ENCODE measurements at places on chromosomes 6 and 20.

- no peak for DNase-seq
Observed at GRCh38 chr6:41963371-41963770, 21.8 kb upstream of the CCND3 start.

GRCh38 chr6:659716-660581 lies 3.0 kb upstream of the HUS1B start:
- DNase-seq: no peak

DNA sequence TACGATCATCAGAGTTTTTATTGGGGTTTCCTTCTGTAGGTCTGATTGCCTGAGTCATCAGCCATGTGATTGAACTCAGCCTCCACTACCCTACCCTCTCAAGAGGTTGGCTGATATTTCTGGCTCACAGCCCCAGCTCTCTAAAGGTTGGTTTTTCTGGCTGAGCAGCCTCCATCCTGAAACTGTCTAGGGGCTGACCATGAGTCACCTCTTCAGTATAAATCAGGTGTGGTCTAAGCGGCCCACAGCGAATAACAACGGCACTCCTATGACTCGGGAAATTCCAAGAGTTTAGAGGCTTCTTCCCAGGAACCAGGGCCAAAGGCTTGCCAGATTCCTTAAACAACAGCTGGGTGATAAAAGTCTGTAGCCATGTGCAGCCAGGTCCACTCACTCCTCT lies 115.5 kb downstream of the SOD2 start:
- no peak for DNase-seq

DNA sequence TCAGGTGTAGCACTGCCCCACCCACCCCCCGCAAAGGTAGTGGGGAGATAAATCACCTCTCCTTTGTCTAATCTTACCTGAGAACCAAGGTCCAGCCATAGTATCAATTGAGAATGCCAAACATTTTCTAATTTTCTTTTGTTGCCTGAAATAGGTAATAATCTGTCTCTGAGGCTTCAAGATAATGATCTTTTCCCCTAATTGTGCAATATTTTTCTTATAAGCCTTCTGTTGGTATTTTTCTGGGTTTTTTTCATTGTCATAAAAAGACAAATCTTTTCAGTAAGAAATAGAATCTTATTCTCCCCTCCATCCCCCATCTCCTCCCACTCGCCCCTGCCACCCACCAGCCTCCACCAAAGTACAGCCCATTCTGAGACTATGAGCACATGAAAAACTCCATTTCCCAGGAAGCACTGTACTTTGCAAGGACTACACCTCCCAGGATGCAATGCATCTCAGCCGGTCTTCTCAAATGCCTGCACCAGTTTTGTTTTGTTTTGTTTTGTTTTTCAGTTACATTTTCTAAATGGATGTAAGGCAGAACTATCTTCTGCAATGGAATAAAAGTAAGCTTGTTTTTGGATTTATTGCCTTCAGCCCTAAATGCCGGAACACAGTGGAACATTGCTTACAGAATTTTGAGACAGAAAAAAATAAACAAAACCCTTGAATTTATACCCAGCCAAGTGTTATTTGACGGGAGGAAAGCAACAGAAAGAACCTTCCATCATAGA lies 268.0 kb downstream of the TFAP2A start:
- DNase-seq: no peak

GRCh38 chr6:13217206-13217905 lies 111.0 kb downstream of the TBC1D7 start:
- no peak for DNase-seq

- peak; percentile 71 for DNase-seq
Observed at GRCh38 chr20:4601630-4602296, 119.9 kb upstream of the PRND start.

DNA sequence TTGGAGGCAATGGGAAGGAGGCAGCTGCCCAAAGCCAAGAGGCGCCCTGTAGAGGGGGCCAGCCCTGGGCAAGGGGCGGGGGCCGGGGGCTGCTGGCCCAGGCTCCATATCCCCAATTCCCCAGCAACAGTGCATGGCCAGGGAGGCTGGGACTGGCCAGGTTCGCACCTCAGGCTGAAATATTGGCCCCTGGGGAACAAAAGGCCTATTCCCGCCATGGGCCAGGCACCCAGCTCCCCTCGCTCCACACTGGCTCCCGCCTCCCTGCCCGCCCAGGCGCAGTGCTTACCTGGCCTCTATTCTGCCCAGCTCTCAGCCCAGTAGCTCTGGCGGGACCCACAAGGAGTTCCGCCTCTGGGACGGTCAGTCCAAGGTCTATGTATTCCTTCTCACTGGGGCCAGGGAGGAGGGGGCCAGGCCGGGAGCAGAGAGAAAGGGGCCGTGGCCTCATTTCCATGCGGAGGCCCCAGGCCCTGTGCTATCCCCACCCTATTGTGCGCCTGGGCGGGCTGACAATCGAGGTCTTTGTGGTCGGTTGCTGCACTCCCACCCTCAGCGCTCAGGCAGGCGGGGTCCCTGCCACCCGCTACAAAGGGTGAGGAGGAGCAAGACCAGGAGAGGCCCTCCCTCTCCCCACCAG lies 42.3 kb downstream of the YTHDF1 start:
- DNase-seq: no peak

- no peak for DNase-seq
Observed at GRCh38 chr6:64838726-64839125, 868.3 kb downstream of the EYS start.

DNA sequence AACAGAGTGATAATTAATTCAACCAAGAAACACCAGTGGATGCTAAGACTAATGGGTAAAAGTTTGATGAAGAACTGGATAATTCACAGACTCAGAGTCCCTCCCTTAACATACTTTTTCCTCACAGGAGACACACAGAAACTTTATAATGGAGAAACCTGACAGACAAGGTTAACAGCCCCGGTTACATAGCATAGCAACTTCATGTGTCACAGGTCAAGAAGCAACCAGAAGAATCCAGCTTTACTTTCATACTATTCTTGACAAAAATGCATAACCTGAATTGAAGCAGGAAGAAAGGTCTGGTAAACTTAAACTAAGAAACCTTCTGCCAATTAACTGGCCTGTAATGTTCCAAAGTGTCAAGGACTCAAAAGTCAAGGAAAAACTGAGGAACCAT lies 375.9 kb downstream of the RNF144B start:
- no peak for DNase-seq

DNA sequence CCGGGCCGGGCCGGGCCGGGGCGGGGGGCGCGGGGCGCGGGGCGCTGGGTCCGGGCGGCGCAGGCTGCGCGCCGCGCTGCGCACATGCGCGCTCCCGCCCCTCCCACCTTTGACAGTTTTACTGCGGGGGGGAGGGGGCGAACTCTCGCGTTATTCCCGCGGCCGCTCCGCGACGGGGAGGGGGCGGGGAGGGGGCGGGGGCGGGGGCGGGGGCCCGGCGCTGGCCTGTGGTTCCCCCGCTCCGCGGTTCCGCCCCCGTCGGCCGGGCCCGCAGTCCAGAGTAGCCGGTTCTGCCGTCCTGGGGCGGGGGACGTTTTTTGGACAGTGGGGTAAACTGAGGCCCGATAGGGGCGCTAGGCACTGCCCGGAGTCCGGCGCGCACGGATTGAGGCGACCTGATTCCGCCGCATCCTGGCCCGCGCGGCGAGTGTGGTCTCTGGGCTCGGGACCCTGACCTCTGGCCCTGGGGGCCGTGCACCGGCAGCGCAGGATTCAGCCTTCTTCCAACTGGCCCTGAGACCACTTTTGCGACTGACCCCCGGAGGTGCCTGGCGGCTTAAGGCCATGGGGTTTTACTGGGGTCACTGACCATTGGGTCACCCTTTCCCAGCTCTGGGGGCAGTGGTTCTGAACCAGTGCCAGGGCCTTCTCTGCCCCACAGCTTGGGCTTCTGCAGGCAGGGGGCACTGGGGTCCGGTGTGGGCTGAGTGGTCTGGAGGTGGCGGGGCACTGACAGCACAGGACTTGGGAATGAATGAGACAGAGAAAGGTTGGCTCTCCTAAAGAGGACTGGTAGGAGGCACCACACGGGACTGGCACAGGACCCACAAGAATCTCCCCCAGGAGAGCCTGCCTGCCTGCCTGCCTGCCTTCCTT lies at the start of gene ZNF512B:
Gene ZNF512B, minus strand, starts transcription at position 93 of the 876 bp plus-strand sequence. CDS start 1,980 bp downstream, outside the sequence.
- peak; percentile 78 for DNase-seq

DNA sequence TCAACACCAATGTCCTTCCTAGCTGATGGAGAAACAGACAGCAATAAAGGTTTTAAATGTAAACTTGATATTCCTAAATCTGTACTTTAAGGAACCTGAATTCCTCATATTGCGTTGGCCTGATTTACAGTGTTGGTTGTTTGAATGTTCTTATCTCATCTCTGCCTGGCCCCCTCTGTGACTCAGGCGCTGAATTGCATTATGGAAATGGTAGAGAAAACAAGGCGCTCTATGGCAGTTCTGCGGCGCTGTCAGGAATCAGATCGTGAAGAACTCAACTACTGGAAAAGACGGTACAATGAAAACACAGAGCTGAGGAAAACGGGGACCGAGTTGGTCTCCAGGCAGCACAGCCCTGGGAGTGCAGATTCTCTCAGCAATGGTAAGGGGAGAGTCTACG lies 32.6 kb upstream of the C20orf144 start:
- DNase-seq: no peak

DNA sequence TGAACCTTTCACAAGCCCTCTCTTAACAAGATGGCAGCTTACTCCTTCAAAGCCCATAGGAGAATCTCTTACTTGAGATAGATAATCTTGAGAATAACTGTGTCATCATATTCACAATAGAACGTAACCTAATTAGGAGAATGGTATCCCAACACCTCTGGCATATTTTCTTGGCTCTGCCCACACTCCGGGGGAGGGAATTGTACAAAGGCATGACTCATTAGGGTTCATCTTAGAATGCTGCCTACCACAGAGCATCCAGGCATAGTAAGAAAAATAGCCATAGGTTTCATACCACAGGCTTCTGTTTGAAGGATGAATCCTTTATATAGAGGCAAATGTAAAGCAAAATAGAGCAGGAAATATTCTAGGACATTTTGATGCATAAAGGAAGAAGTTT lies 1100.6 kb upstream of the CITED2 start:
- DNase-seq: no peak

- no peak for DNase-seq
Observed at GRCh38 chr6:112396221-112396620, 49.1 kb downstream of the RFPL4B start.

- DNase-seq: no peak
Observed at GRCh38 chr20:57505979-57506378, 19.0 kb downstream of the CTCFL start.

DNA sequence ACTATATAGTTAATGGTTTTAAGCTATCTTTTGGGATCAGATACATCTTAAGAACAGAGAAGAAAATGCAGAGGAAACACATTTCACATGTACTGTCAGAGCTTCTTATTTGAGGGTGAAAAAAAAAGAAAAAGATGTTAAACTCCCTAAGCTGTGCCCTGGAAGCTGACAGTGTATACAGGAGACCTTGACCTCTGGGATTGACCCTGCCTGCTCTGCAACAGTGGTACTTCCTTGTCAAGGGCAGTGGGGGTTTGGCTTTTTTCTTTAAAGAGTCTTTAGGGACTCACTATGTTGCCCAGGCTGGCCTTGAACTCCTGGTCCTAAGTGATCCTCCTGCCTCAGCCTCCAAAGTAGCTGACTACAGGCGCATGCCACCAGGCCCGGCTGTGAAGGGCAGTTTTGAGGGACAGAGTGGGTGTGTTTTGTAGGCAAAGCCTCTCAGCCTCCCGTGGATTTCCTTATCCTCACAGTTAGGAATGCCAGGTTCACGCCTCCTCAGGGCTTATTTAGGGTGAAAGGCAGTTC lies 60.6 kb upstream of the SLC22A1 start:
- no peak for DNase-seq

GRCh38 chr6:46530896-46531295 lies 39.6 kb upstream of the RCAN2 start:
- DNase-seq: no peak

DNA sequence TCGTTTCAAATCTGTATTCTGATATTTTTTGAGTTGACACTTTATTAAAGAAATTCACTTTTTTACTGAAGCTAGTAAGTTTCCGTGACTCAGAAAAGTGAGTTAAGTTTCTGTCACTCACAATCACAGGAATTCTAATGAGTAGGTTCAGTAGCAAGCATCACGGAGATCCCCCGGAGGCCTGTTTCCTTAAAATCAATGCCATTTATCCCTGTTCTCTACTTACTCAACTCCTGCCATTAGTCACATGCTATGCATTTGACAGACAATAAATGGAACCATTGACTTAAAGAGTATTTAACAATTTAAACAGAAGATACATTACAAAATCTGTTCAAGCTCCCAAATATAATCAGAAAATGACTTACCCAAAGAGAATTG lies 9.1 kb downstream of the SLC18B1 start:
- DNase-seq: no peak

DNA sequence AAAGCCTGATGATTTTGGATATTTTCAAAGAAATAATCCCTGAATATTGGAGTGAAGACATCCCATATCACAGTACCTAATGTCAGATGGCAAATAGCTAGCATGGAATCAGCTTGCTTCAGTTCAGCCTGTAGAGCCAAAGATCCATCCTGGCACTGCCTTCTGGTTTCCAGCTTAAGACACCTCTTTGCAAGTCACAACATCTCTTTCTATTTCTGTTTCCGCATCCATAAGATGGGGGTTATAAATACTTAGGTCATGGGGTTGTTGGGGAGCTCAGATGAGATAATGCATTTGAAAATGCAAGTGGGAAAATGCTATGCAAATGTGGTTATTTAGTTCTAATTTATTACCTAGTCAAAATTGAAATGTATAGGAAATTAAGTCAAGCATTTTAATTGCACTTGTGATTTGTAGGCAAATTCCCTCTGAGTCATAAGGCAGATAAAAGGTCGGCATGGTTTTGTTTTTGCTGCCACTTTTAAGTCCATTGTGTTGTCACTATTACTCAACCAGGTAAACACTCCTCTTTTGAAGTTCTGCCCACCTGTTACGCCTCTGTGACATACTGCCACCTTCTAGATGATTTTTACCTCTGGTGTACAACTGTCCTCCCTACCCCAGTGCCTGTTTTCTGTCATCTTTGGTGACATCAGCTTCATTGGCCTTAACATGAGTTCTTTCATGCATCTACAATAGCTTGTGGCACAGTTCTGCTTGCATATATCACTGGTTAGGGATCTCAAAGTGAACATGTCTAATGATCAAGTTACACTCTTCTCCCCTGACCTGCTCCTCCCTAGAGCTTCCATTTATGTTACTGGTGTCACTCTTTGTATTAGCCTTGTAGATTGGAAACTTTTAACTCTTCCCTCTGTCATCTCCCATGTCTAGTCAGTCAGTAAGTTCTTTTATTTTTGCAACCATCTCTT lies 96.6 kb downstream of the CDKAL1 start:
- DNase-seq: no peak

GRCh38 chr6:109760208-109760607 lies 69.1 kb downstream of the FIG4 start:
- DNase-seq: no peak

GRCh38 chr6:54907355-54907754 lies 60.8 kb downstream of the FAM83B start:
- no peak for DNase-seq

DNA sequence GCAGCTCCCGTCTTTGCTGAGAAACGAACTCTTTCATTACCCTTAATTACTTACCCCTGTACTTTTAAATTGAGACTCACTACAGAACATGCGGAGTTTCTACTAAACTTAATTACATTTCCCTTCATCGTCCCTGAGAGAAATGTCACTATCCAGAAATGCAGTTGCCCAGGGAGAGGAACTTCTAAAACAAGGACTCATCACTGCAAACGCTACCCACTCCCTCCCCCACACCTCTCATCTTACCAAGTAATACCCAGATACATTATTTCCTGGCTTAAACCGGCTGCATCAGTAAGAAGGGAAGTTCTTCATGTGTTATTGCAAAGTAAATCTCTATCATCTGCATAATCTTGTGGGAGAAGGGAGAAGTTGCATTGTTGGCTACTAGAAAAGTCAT lies 138.3 kb downstream of the IPCEF1 start:
- no peak for DNase-seq

All from aorta (tissue), 5 donors.